ENCODE measurements at places on chromosomes 7 and 10.

DNA sequence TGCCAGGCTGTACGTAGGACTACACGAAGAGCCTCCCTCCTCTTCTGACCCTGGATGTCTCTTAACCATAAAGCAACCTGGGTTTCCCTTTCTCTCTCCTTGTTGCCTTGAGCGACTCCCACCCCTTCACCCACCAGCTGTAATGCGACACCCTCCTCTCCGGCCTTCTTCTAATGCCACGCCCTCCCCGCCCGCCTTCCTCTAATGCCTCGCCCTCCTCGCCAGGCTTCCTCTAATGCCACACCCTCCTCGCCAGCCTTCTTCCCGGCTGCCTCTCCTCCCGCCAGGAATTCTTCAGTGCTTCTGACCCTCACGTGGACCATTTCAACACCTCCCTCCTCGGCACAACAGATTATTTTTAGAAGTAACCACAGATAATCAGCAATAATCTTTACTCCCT, 348.5 kb upstream of the SHH start:
- no peak for DNase-seq

DNA sequence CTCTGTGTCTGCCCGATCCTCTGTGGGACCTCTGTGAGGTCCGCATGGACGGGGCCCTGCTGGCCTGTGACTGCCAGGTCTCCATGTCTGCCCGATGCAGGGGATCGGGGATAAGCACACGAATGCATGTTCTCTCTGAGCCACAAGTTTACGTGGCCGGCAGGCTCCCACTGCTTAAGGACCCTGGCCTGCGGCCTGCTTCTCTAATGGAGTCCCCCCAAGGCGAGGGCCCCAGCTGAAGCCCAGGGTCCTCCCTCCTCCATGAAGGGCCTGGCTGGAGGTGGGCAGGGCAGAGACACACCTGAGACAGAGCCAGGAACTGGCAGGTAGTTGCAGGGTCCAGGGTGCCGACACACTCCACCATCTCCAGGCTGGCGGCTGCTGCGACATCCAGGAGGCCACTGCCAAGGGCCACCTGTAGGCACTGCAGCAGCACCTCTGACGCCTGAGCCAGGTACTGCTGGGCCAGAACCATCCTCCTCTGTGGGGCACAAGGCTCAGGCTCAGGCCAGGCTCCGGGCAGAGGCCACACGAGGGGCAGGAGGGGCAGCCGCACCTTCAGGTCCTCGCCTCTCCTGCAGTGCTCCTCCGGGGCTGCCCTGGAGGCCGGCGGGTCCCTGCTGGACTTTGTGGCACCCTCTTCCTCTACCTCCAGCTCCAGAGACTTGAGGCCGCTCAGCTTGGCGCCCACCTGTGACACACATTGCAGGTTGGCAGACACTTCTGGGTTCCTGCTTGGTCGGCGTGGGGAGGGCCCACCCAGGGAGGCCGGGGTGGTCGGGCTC, 60.9 kb upstream of the NKX6-2 start:
- DNase-seq: no peak

DNA sequence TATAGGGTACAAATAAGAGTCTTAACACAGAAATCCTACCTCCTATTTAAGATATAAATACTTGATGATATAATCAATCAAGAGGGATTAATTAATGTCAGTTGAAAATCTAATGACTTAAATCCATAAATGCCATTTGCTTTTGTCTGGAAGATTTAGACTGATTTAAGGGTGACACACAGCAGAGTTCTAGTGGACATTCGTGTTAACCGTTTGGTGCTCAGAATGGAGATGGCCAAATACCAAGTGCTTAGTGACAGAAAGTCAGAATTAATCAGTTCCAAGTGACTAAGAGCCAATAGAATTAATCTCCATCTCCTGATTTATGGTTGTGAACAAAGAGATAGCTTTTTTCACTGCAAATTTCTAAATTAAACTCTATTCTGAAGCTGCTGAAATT, 36.2 kb downstream of the NAMPT start:
- DNase-seq: no peak

GRCh38 chr7:96589038-96589437, 120.6 kb downstream of the SEM1 start:
- DNase-seq: no peak

- no peak for DNase-seq
These were observed 185.1 kb downstream of the ARL4A start for GRCh38 chr7:12872487-12872886.

- DNase-seq: no peak
These were observed 1690.0 kb upstream of the LRRTM3 start for GRCh38 chr10:65235846-65236245.

DNA sequence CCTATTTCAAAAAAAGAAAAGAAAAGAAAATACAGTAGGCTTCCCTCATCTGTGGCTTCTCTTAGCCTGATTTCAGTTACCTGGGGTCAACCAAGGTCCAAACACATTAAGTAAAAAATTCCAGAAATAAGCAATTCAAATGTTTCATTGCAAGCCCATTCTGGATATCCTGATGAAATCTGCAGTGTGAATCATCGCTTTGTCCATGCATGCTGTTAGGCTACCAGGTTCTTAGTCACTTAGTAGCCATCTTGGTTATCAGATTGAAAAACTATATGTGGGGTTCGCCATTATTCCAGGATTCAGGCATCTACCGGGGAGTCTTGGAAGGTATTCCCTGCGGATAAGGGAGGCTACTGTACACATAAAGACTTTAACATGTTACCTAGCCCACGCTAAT, 991 bp upstream of the FAM204A start:
- DNase-seq: no peak

DNA sequence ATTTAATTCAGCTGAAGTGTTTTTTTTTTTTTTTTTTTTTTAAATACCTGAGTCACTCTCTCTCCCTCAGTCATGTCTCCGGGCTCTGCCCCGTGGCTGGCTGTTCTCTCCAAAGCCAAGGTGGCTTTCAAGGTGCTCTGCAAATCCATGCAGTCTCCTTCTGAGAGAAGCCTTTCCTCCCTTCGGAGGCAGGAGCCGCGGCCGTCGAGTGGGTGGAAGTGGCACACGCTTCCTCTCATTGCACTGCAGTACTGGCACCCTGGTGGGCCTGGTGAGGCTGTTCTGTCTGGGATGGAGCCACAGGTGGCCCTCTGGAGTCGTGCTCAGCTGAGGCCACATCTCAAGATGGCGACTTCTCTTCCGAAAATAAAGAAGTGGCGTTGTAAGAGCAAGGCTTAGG, 221.8 kb downstream of the GLRX3 start:
- DNase-seq: no peak

DNA sequence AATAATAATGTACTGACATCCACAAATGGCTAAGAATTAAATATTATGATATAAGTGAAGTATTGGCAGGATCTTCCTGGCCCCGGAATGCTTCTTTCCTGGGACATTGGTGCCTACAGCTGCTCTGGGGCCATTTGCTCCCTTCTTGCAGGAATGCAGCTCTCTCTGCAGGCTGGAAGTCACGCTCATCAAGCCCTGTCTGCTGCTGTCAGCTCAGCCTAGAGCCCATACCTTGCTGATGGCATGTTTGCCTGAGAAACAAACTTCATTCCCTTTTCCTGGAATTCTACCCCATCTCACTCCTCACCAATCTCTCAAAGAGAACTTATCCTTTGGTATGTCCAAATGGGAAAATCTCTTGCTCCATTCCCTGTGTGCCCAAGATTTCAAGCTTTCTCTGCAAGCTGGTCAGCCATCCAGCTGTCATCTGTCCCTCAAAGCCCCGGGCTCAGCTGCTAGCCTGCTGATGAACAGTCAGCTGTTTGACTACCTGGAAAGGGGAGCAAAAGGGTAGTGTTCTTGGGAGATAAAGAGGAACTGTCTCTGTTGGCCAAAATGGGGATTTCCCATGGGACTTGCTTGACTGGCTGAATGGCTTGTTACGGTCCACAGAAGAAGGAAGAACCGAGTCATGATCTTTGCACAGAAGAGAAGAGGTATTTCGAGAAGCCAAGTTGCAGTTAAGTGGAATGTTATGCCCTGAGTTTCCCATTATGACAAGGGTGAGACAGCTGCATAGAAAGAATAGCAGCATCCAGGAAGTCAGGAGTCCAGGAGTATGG, 12.0 kb upstream of the RASSF4 start:
- no peak for DNase-seq

DNA sequence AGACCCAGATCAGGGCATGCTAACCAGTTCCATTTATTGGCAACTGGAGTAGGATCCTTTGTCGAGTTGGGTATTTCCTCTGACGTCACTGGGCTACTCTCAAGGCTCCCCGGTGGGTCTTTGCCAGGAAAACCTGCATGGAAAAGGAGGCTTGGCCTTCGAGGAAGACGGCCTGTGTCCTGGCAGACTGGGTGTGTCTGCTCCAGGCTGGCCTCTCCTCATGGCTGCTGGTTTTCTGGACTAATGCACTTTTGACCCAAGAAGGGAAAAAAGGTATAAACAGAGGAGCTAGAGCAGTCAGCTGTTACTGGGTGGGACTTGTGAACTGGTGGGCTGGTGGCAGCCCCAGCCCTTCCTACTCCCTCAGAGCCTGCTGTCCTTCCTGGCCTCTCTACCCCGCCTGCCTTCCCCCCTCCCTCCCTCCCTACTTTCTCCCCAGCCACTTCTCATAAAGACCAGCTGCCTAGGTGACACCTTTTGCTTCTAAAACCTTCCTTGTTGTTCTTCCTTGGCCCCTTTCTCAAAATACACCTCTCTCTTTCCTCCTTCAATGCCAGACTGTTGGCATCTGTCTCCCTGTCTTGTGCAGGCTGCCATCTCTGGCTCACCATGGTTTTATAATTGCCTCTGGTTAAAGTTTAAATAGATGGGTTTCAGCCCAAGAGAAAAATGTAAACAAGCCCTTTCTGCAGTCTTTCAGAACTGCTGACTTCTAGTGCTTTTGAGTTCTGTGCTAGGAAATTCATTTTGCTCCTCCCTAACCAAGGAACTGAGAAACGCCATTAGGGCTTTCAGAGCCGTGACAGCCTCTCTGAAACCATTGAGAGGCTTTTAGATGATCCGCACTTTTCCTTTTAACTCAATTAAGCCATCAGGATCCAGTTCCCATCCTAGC, 101.8 kb upstream of the MKLN1 start:
- DNase-seq: no peak

GRCh38 chr7:146053492-146053891, 63.1 kb upstream of the CNTNAP2 start:
- no peak for DNase-seq

DNA sequence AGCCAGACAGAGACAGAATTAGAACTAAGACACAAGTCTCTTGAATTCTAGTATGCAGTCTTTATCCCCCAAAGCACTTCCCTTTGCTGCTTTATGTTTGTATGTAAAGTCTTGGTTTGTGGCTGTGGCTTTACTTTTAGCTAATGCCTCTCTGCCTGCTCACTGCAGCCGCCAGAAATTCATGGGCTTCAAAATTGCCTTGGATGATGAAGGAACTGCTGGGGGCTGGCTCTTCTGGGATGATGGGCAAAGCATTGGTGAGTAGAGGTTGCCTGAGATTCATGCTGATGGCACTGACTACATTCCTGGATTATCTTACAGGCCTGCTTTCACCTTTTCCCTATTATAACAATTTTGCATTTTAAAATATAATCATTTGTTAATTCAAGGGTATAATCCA, 10.9 kb upstream of the MGAM2 start:
- no peak for DNase-seq

GRCh38 chr7:45180084-45180986, 22.7 kb downstream of the RAMP3 start:
- no peak for DNase-seq

GRCh38 chr7:128105228-128106022, 74.2 kb upstream of the LRRC4 start:
- DNase-seq: no peak
